CD4-positive, alpha-beta T cell treated with Interleukin-21 for 1 hour (primary cell): ENCODE measurements at places on chromosomes 13 and 19.

DNA sequence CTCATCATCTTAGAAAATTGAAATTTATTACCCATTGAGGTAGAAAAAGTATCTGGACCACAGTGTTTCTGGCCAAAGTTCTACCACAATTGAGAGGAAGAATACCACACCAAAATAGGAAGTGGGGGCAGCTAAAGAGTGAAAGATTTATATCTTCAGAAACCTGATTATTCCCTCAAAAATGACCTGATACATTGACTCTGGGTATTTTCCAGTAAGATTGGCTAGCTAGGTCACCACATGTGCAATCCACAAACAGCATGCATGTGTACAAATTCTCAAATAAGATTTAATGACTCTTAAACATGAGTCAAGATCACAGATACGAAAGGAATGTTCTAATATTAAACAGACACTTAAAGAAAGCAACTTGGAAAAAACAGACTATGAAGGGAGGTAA, 1516.2 kb upstream of the PCDH20 start:
- DNase-seq: no peak

DNA sequence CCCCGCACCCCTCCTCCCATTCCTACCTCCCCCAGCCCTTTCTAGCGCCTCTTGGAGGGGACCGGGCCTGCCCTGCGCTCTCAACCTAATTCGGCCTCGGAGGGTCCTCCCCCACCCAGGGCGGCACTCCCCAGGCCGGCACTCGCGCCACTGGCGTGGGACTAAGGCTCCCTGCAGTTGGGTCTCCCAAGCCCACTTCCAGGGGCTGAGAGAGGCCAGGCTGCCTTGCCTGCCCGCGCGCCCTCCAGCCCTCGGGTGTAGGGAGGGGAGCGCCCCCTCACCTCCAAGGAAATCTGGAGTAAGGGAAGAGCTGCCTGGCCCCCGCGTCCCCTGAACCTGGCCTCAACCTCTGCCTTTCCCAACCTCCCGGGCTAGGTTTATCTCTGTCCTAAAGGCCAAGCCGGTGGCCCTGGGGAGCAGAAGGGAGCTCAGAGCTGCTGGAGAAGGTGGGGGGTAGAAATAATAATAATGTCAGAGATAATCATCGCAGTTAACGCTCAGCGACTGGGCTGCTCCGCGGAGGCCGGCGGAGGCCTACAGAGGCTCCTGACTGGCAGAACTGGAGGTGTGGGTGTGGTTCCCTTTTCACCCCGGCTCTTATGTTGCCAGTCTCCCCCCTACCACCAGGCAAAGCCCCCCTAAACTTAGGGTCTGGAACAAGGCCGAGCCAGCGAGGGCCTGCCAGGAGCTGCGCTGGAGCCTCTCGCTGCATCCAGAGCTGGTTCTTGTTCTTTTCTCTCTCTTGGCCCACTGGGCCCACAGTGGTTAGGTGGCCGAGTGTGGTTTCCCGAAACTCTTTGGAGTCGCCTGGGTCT, 9.6 kb downstream of the ZIC2 start:
- DNase-seq: no peak

DNA sequence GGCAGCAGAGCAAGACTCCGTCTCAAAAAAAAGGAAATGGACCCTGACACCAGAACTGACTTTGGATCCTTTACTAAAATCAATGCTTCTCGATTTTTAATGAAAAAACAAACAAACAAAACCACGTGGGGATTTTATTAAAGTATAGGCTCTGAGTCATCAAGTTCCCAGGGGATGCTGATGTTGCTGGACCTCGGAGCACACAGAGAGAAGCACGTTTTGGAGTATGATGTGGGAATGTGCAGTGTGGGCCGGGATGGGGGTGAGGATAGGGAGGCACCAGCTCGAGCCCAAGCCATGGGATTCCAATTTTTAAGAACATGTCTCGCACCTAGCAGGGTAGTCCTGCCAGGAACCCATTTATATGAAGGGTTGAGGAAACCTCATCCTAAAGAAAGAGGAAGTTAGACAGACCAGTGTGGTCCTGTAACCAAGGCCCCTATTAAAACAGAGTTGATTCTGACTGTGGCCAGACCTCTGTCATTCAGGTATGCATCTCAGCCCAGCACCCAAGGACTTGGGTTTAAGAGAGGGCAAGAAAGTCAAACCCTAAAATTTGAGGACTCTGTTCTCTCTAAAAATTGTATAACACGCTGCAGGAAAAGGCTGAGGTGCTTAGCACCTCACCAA, 6.4 kb downstream of the FLT1 start:
- no peak for DNase-seq

DNA sequence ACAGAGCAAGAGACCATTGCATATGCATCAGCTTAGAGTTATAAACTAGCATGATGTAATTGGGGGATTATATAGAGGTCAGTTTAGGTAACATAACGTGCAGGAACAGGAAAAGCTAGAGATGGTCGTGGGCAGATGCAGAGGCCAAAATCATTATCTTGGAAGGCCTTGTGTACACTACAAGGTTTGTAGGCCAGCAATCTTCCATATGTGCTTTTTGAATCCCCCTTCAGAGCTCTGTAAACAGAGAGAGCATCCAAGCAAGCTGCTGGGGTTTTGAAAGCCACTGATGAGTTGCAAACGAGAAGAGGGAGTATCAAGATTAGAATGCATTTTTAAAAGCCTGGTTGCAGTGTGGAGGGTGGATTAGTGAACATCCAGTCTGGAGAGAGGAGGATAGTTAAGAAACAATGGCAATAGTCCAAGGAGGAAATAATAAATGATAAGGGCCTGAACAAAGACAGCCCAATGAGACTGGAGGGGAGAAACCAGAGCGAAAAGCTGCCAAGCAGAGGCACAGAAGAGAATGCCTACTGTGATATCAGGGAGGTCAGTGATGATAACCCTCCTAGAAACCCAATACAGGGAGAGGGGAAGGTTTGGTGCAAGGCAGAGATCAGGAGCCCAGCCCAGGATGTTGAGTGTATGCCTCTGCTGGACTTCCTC, 109.6 kb downstream of the ZAR1L start:
- no peak for DNase-seq

GRCh38 chr19:38744874-38745273, 600 bp upstream of the CAPN12 start:
- no peak for DNase-seq

DNA sequence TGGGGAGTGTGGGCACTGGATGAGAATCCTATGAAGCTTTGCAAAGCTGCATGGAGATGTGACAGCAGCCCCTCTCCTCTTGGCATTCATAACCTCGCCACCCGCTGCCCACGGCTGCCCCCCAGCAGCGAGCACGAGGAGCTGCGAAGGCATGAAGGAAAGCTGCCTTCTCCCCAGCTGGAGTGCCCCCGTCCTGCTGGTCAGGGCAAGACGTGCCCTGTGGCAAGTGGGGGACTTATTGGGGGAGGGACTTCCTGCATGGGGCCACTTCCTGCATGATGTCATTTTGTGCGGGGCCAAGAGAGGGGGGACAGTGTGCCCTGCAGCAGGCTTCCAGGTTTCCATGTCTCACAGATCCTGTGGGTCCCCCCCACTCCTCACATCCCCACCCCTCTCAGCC, 85.9 kb downstream of the TSHZ3 start:
- no peak for DNase-seq

DNA sequence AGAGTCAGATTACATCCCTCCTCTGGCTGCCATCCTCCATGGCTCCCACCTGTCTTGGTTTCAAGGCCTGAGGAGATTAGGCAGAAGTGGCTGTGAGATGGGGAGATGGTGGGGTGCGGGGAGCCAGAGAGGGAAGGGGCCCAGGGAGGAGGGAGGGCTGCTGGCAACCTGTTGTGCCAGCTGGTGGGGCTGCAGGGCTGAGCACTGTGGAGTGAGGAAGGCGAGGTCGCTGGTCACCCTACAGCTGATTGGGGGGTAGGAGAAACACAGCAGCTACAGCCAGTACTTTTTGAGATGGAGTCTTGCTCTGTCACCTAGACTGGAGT, 48.3 kb downstream of the CD320 start:
- DNase-seq: no peak

DNA sequence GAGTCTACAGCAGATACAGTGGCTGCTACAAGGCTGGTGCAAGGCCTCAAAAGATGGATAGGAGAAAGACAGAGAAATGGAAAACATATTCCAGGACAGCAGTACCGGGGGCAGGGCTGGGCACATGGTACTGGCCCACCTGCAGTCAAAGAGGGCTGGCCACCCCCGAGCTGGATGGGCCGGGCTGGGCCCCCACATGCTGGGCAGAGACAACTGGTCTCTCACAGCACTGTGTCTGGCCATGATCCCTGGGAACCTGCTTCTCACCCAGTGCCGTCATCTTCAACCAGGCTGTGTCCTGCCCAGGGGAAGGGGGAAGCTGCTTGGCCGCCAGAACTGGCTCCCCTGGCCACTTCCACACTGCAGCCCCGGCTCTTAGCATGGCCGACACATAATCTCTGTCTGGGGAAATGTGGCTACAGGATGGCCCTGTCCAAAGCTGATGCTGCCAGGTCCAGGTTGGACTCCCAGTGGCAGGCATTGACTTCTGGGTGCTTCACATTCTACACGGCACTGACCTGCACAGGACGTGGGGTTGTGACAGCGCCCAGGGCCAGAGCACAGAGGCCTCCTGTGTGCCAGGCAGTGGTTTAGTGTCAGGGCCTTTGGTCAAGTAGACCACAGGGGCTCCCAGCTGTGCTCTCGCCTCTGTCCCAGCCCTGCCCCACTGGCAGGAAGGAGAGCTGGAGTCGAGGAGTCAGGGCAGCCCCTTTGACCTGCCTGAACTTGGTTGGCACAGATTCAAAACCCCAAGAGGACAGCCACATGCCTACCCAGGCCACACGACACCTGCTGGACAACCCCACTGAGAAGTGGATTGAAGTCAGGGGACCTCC, 21.7 kb downstream of the PEPD start:
- DNase-seq: no peak

GRCh38 chr13:40758811-40759210, 12.2 kb downstream of the MRPS31 start:
- no peak for DNase-seq

DNA sequence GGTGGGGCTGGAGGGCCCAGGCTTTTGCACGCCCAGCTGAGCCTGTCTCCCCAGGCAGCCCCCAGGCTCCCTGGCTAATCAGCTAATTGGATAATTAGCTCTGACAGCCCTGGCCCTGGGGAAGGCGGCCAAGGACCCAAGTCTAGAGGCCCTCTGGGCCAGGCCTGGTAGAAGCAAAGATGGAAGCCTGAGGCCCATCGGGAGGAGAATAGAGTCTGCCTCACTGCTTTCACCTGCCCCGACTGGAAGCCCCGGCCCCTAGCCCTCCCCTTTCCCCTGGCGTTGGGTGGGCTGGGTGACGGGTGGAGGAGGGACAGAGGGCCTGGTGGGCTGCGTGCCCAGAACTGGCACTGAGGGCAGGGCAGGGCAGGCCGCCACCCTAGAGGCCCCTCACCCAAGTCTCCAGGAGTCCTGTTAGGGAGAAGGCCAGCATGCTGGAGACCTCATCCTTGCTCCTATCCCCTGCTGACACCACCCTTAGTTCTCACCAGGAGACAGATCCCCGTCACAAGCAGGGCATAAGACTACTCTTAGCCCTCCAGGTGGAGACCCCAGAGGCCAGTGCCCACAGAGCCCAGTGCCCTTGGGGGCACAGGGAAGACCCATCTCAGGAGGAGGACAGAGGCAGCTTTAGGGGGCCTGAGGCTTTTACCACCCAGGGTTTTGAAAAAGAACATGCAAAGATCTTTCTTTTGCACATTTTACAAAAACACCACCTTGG, 12.0 kb downstream of the LYL1 start:
- no peak for DNase-seq

- DNase-seq: no peak
These were observed 589.9 kb downstream of the TBC1D4 start for GRCh38 chr13:74892096-74892495.

DNA sequence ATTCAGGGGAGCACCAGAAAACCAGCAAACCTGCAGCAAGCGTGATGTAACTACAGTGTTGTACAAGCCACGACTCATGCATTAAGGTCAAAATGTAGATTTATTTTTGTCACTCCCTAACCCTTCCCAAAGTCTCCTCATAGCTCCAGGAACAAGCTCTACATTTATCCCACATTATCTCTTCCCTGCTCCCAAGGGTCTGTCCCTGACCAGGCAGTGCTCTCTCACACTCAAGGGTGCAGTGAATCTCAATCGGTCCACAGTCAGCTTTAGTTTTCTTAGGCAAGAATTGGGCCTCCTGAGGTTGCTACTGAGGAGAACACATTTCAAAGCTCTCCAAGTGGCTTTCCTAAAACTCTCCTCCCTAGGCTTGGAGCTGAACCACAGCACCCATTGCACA, 219.4 kb downstream of the NHLRC3 start:
- no peak for DNase-seq

- no peak for DNase-seq
These were observed 774 bp downstream of the SLC25A15 start for GRCh38 chr13:40790154-40790616.

DNA sequence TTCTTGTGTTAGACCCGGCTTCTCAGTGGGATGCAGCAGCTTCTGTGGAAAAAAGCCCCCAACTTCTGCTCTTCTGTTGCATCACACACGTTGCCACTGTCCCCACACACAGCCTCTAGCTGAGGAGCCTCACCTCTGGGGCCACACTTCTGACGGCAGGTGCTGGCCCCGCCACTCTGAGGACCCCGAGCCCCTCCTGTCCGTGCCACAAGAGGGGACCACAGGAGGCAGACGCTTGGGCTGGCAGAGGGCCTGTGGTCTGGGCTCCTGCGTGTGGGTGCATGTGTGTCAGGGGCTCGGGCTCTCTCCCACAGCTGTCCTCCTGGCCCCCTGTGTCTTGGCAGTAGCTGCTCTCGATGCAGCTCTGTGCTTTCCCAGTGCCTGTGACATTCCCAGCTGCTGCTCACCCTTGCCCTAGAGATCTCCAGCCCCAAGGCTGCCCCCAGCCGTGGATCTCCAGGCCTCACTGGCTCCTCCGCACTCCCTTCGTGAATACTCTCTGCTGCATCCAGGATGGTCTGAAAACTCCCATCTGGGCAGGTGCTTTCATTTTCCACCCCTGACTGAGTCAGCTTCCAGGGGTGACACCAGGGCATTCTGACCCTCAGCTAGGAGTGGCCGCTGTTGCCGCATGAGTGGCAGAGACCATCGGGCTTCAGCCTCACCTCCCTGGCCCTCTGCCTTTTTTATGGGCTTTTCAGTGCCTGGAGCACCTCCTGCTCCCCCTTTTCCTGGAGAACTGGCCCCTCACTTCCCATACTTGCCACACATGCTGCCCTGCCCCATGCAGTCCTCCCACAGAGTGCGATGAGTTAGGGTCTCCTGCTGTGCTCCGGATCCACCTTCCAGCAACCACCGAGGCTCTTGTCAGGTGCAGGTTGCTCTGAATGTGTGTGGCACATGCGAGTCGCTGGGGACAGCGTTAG, 13.7 kb downstream of the MAU2 start:
- DNase-seq: no peak

DNA sequence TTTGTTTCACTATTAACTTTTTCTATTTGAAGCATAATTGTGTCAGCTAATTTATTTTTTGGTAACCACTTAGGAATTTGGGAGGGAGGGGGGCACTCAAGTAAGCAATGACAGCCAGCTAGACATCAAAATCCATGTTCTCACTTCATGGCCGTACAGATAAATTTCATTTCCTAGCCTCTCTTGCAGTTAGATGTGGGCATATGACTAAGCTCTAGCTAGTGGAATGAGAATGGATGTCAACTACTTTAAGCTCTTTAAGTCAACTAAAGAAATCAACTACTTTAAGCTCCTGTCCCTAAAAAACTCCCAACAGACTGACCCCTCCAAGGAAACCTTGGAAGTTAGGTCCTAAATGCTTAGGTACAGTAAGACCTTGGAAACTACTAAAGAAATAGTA, 92.0 kb downstream of the KCNRG start:
- no peak for DNase-seq
